ENCODE measurements at places on chromosomes 11 and 22.
A peak's percentile ranks its signal among the peaks of the same experiment; 100 is the strongest.

GRCh38 chr11:83120327-83120726, 36.6 kb upstream of the PCF11 start:
- peaks cover 5% of the 10 kb centered on the region for H3K4me1 ChIP-seq
- H3K27ac ChIP-seq, result no peak overlapping the region
- no peak overlapping the region for H3K4me3 ChIP-seq
- no peaks in the 10 kb centered on the region for H3K27me3 ChIP-seq
- no peak for DNase-seq

DNA sequence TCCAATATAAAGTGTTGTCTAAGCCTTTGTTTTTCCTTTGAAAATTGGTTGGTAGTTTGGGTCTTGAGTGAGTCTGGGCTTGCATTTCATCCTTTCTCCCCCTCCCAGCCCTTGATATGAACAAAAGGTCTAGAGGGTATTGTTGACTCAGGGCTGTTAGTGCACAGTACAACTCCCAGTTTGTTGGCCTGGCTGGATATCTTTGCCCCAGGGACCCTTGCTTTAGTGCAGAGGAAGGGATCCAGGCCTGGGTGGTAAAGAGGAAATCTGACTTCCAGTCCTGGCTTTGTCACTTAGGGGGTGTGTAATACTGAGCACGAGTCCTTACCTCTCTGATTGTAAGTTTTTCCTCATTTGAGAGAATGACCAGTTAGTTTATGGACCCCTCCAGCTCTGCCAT, 330.4 kb downstream of the TMEM135 start:
- no peak overlapping the region for H3K27ac ChIP-seq
- DNase-seq, result no peak
- H3K27me3 ChIP-seq, result no peaks in the 10 kb centered on the region
- no peak overlapping the region for H3K4me3 ChIP-seq

DNA sequence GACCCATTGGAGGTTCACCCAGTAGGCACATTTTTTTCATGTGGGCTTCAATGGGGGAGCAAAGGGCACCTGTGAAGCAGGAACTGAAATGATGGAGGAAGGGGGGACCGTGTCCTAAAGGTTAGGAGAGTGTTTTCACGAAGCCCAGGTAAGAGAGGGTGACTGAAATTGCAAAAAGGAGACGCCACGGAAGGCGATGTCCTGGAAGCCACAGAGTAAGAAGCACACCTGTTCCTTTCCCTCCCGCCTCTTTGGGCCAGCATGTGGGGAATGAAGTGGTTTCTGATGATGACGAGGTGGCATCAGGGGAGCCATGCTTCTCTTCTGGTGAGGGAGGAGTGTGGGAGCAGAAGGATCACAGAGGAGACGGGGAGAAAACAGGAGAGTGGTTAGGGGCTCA, 37.0 kb upstream of the MICAL2 start:
- no peak overlapping the region for H3K27ac ChIP-seq
- H3K4me3 ChIP-seq, result no peak overlapping the region
- no peaks in the 10 kb centered on the region for H3K36me3 ChIP-seq

DNA sequence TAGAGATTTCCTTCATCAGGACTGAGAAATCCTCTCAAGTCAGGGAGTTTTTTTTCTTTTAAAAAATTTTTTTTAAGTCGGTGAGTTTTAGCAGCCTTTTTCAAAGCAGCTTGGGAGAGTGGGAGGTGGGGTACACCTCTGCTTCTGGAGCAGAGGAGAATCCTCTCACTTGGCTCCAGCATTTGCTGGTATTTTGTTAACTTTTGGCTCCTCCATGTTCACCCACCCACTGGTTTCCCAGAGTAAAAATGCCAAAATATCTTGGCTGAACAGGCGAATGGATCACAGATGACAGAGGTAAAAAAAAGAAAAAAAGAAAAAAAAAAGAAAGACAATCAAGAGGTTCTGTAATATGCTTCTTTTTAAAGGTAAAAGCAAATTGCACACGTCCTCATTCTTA, 68.0 kb downstream of the GAB2 start:
- H3K27ac ChIP-seq, result no peak overlapping the region
- no peak for DNase-seq
- H3K36me3 ChIP-seq, result no peaks in the 10 kb centered on the region
- no peaks in the 10 kb centered on the region for H3K4me1 ChIP-seq
- H3K27me3 ChIP-seq, result no peaks in the 10 kb centered on the region
- no peak overlapping the region for H3K4me3 ChIP-seq

DNA sequence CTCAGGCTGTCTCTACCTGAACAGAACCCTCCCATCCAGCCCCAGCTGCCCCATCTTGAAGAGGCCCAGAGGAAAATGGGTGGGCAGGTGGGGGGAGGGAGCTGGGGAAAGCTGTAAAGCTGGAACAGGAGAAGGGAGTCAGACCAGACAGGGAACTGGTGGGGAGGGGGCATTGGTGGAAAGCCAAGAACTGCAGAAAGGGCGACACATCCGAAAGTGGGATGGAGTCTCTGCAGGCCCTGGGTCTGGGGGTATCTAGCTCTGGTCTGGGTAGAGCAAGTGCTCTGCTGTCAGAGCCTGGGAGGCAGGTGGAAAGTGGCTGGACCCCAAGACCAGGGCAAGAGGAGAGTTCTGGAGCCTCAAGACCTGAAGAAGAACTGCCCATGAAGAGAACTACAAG, 7.7 kb downstream of the TMPRSS13 start:
- no peaks in the 10 kb centered on the region for H3K27me3 ChIP-seq

DNA sequence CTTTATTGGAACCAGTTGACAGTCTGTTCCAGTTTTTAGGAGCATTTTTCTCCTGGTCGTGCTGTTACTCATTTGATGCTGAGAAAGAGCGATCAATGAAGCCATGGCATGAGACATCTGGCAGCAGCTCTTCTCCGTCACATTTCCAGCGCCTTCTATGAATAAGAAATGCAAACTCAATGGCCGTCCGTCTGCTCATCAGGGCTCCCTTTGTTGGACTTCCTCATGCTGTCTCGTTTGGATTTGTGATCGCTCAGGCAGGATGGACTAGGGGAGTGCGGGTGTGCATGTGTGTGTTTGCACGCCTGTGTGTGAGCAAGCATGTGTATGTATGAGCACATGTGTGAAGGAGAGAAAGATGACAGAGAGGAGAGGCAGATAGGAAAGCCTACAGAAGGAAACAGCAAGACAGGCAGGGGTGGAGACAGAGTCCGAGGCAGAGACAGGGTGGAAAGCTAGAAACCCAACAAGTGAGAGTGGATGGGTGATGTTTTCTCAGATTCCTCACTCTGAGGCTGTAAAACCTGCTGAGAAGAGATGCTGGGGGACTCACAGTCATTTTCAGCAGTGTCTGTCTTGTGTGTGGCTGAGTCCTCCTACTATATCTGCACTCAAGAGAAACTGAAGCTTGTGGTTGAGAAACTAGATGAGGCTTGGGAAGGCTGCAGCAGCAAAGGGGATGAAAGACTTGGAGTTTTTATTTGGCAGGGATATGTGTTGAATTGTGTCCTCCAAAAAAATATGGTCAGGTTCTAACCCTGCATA, 56.0 kb upstream of the CLMP start:
- H3K4me1 ChIP-seq, result no peaks in the 10 kb centered on the region
- no peak for DNase-seq
- no peak overlapping the region for H3K27ac ChIP-seq
- no peaks in the 10 kb centered on the region for H3K36me3 ChIP-seq
- H3K4me3 ChIP-seq, result no peak overlapping the region

- no peaks in the 10 kb centered on the region for H3K4me1 ChIP-seq
- no peak for DNase-seq
- H3K4me3 ChIP-seq, result no peak overlapping the region
- H3K36me3 ChIP-seq, result peaks cover 31% of the 10 kb centered on the region
- no peak overlapping the region for H3K27ac ChIP-seq
Measured at GRCh38 chr11:492427-493226, 14.4 kb downstream of the RNH1 start.

DNA sequence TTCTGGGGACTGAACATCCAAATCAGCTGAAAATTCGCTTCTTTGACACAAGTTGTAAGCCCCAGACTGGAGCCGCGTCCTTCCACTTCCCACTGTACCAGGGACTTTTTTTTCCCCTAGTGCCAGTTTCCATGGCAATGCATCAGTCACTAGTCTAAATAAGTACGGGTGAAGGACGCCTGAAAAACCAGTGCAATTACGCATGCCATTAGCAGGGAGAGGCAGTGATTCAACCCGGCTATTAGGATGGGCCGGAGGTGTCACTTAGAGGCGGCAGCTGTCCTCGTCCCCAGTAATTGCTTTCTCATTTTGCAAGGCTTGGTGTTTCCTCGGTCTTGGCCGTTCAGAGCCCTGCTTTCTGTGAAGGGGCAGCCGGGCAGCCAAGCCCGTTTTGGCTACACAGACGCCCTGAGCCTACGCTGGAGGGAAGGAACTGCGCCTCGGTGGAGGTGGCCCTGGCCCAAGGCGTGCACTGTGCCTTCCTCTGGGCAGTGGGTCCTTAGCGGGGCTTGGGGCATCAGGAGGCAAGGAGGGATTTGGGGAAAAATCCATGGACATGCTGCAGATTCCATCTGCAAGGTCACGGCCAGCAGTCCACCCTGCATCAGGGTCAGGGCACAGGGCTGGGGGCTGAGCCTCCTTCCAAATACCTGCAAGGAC, 319.7 kb downstream of the CTTN start:
- no peak overlapping the region for H3K4me3 ChIP-seq
- H3K4me1 ChIP-seq, result no peaks in the 10 kb centered on the region
- no peak overlapping the region for H3K27ac ChIP-seq
- no peaks in the 10 kb centered on the region for H3K27me3 ChIP-seq
- DNase-seq, result no peak

GRCh38 chr22:26109686-26110315, 59.5 kb upstream of the SEZ6L start:
- no peaks in the 10 kb centered on the region for H3K4me1 ChIP-seq
- no peak overlapping the region for H3K4me3 ChIP-seq
- no peaks in the 10 kb centered on the region for H3K27me3 ChIP-seq
- no peaks in the 10 kb centered on the region for H3K36me3 ChIP-seq
- no peak overlapping the region for H3K27ac ChIP-seq

- no peak overlapping the region for H3K4me3 ChIP-seq
- H3K27me3 ChIP-seq, result no peaks in the 10 kb centered on the region
- H3K36me3 ChIP-seq, result peaks cover 11% of the 10 kb centered on the region
- H3K27ac ChIP-seq, result peak overlapping the region; percentile 29
- DNase-seq, result no peak
Measured at GRCh38 chr22:21942407-21943343, 10.0 kb downstream of the PPM1F start.

DNA sequence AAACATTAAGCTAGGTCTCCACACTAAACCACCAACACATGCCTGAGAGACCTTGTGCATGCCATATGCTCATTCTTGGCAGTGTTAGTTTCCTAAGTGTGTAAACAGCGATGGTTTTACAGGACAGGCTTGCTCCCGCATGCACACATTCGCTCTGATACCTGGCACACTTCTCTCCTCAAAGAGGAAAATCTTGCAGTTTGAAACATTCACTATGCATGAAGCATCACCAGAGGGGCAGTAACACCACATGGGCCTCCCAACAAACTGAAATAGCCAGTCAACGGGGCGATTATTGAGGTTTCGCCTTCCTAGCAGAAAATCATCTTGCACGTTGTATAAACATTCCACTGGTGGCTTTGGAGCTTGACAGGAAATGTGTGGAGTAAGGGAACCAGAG, 52.6 kb downstream of the ABTB2 start:
- no peaks in the 10 kb centered on the region for H3K27me3 ChIP-seq
- H3K36me3 ChIP-seq, result no peaks in the 10 kb centered on the region
- H3K27ac ChIP-seq, result no peak overlapping the region
- DNase-seq, result no peak
- H3K4me1 ChIP-seq, result no peaks in the 10 kb centered on the region

- DNase-seq, result no peak
- no peak overlapping the region for H3K4me3 ChIP-seq
- no peaks in the 10 kb centered on the region for H3K4me1 ChIP-seq
- H3K27me3 ChIP-seq, result no peaks in the 10 kb centered on the region
- no peak overlapping the region for H3K27ac ChIP-seq
- no peaks in the 10 kb centered on the region for H3K36me3 ChIP-seq
Measured at GRCh38 chr11:134098566-134099184, 29.8 kb downstream of the JAM3 start.

DNA sequence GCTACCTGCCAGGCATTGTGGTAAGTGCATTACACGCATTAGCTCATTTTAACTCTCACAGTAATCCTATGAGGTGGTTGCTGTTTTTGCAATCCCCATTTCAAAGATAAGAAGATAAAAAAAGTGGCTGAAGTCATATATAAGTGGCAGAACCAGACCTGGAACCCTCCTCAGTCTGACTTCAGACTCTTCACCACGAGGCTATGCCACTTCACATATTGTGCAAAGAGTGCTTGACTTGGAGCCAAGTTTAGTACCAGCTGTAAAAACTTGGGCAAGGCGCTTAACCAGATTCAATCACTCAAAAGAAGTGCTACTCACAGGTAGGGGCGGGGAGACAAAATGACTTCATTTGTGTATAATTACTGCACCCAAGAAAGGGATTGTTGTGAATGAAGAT, 15.3 kb downstream of the BPIFC start:
- no peaks in the 10 kb centered on the region for H3K36me3 ChIP-seq
- H3K27ac ChIP-seq, result no peak overlapping the region
- DNase-seq, result no peak
- no peaks in the 10 kb centered on the region for H3K4me1 ChIP-seq
- peaks cover 1% of the 10 kb centered on the region for H3K27me3 ChIP-seq

DNA sequence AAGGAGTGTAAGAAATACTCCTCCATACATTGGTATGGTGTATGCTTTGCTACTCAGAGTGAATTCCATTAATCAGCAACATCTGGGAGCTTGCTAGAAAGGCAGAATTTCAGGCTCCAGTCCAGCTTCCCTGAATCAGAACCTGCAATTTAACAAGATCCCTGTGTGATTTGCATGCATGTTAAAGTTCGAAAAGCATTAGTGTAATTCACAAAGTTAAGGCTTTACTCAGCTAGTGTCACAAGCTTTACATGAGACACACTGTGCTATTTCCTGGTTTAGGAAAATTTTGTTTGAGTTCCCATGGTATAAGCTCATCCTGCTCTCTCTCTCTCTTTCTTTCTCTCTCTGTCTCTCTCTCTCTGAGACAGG, 37.0 kb upstream of the HEPHL1 start:
- no peak overlapping the region for H3K27ac ChIP-seq
- no peak overlapping the region for H3K4me3 ChIP-seq
- H3K36me3 ChIP-seq, result no peaks in the 10 kb centered on the region
- H3K4me1 ChIP-seq, result no peaks in the 10 kb centered on the region
- no peak for DNase-seq

DNA sequence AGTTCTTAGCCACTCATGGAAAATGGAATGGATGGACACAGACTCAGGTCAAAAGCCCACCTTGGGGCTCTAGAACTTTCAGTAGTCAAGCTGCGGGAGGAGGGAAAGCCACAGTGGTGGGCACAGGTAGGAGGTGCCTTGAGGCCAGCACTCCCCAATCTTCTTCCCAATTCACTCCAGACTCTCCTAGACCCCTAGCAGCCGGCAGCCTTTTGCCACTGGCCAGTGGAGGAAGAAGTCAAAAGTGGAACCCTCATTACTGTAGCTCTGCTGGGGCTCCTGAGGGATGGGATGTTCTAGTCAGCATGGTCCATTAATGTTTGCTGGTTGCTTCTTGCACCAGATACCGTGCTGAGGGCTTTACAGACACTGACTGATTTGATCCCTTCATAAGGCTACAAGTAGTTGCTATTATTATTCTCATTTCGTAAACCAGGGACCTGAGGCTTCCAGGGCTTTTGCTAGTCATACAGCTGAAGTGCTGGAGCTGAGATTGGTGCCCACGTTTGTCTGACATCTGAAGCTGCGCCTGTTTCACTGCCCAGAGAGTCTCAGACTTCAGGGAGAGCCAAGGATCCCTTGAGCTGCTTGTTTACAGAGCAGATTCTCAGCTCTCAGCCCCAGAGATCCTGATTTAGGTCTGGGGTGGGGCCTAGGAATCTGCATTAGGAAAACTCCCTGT, 1.1 kb downstream of the UCP3 start:
- peak overlapping the region; percentile 44 for H3K27ac ChIP-seq
- no peak for DNase-seq
- H3K4me3 ChIP-seq, result no peak overlapping the region
- H3K27me3 ChIP-seq, result no peaks in the 10 kb centered on the region
- no peaks in the 10 kb centered on the region for H3K36me3 ChIP-seq

Data from effector memory CD4-positive, alpha-beta T cell (primary cell).